ENCODE measurements at places on chromosomes 16 and 17. TPM values are rescaled to one million over a fixed set of nuclear protein-coding genes. Genes with fewer than 3 reads are reported as not detected.

CDK3 gene
- 0.71 TPM for polyA plus RNA-seq

SGCA gene
- 2.9 TPM for polyA plus RNA-seq

CCDC182 gene
- not detected for polyA plus RNA-seq

GPRC5C gene
- 0.18 TPM for polyA plus RNA-seq

ATP2A1 gene
- polyA plus RNA-seq = not detected

NEUROD2 gene
- not detected for polyA plus RNA-seq

TBX6 gene
- polyA plus RNA-seq = not detected

MFAP4 gene
- polyA plus RNA-seq = not detected

RCVRN gene
- polyA plus RNA-seq = not detected

SLC5A11 gene
- 0.13 TPM for polyA plus RNA-seq

STAT3 gene
- polyA plus RNA-seq = 106 TPM

ALOX15 gene
- 0.41 TPM for polyA plus RNA-seq

CIITA gene
- 173 TPM for polyA plus RNA-seq

ALOX12B gene
- 0.41 TPM for polyA plus RNA-seq

OSGIN1 gene
- 0.46 TPM for polyA plus RNA-seq

PHKG2 gene
- polyA plus RNA-seq = 36.7 TPM

AOC3 gene
- polyA plus RNA-seq = not detected

SLC16A13 gene
- polyA plus RNA-seq = 3.3 TPM

TM4SF5 gene
- polyA plus RNA-seq = not detected

CACNA1H gene
- not detected for polyA plus RNA-seq

SNRNP25 gene
- 39.1 TPM for polyA plus RNA-seq

IGSF6 gene
- polyA plus RNA-seq = 0.31 TPM

LRRC3C gene
- polyA plus RNA-seq = not detected

KCNAB3 gene
- polyA plus RNA-seq = 0.51 TPM

CMTM2 gene
- not detected for polyA plus RNA-seq

FADS6 gene
- polyA plus RNA-seq = not detected

KRTAP9-4 gene
- not detected for polyA plus RNA-seq

CDRT4 gene
- polyA plus RNA-seq = 0.50 TPM

HNF1B gene
- not detected for polyA plus RNA-seq

TBC1D3B gene
- 0.84 TPM for polyA plus RNA-seq

CD300LB gene
- polyA plus RNA-seq = not detected

HOXB9 gene
- polyA plus RNA-seq = not detected

PRRT2 gene
- not detected for polyA plus RNA-seq

TMEM92 gene
- not detected for polyA plus RNA-seq

ST6GALNAC2 gene
- 0.68 TPM for polyA plus RNA-seq

All from IgD-negative memory B cell (primary cell).